Stimulated activated CD8-positive, alpha-beta memory T cell treated with anti-CD3 and anti-CD28 coated beads, Interleukin-2, amount 100 ng/mL, for 1 hour (primary cell): ENCODE measurements at places on chromosomes 5 and 9.

DNA sequence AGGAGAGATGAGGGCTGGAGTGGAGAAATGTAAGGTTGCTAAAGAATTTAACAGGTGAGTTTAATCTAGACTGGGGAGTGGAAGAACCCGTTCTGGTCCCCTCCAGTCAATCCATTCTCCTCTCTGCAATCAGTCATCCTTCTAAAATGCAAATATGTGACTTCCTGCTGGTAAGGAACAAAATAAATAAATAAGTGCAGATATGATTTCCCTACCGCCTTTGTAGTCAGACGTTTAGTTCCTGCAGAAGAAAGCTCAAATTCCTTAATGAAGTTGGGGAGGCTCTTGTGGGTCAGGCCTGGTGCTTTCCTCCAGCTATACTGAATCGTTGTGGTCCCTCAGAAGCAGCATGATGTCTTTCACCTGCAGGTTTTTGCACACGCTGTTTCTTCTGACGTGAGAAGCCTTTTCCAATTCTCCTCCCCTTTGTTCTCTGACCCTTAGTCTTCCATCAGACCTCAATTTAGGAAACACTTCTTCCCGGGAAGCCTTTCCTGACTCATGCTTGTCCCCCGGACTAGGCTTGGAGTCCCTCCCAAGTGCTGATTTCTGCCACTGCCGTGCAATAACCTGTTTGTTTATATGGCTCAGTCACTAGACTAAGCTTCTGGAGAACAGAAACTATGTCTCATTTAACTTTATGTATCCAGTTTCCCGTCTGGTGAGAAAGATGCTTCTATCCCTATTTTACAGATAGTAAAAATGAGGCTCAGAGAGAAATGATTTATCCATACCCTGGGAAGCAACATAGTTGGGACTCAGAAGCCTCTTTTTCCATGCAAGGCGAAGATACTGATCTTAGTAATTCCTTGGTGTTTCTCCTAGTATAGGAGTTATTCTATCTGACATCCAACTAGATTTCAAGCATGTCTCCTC is 1.3 kb downstream of the ATP6V1G1 start:
- no peak for DNase-seq

- no peak for DNase-seq
These were observed at the start of gene GPSM1 for GRCh38 chr9:136327304-136327974. GPSM1 (plus strand) TSS chr9:136327539; CDS start chr9:136327696, 157 bp downstream.

- DNase-seq: no peak
These were observed 18.0 kb upstream of the FBP2 start for GRCh38 chr9:94611638-94612068.

DNA sequence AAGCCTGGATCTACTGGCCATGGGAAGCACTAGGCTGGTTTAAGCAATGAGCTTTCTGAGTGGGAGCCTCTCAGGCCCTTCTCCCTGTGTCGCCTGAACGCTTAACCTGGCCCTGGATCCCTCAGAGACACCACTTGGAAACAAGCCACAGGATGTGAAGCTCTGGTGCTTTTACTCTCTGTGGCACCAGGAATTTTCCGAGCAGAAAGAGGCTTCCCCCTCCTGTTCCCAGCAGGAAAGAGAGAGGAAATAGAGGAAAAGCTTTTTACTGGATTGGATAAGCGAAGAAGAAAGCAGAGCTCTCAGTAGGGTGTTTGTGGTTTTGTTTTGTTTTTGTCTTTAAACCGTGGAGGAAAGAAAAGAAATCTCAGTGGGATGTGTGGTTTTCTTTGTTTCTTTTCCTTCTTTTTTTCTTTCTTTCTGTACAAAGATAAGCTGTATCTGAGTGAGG is 34.5 kb downstream of the COL15A1 start:
- DNase-seq: no peak

- DNase-seq: no peak
These were observed 1.5 kb downstream of the DCAF10 start for GRCh38 chr9:37801959-37802711.

- no peak for DNase-seq
These were observed 68.4 kb upstream of the SMARCA2 start for GRCh38 chr9:1946526-1947283.
